ENCODE measurements at places on chromosomes 2 and 18.

- DNase-seq, result no peak
Observed at GRCh38 chr18:8260319-8260718, 348.9 kb upstream of the RAB12 start.

GRCh38 chr2:170155022-170155722 lies 22.8 kb upstream of the MYO3B start:
- DNase-seq, result no peak

GRCh38 chr18:34598120-34598635 lies 111.9 kb upstream of the DTNA start:
- DNase-seq, result no peak

GRCh38 chr2:225867071-225867470 lies 467.6 kb downstream of the NYAP2 start:
- DNase-seq, result no peak

GRCh38 chr2:106789185-106789584 lies 96.8 kb downstream of the ST6GAL2 start:
- DNase-seq, result no peak

DNA sequence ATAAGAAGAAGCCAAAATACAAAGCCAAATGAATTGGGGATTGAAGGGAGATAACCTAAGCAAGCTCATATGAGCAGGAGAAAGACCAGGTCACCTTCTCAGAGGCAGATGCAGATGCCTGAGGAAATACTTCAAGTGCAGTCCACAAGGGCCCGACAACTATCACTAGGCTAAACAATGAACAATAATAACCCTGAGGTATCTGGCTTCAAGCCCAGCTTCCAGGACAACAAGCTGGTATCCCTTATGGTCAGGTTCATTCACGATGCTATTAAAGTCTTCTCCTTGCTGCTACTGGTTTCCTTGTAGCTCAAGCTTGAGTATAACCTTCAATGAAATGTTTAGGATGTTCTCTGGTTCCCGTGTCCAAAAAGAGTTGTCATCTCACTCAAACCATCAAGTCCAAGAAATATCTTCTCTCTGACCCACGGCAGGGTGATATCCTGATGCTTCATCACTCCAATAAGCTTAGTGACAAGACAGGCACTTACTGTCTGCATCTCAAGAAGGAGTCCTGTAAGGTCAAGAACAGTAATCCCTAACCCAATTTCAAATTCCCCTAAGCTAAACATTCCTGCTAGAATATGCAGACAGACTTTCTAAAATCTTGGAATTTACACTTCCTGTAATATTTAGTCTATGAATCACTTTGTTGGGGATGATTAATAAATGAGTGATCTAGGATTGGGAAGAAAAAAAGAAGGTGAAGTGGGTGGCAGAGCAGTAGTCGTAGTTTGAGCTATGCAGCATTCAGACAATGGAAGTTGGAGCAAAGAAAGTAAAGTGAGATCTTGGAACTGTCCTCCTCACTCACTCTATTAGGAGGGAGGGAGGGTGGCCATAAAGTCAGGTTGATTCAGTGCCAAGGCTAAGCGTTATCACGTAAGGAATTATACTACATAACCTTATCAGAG lies 33.1 kb downstream of the CHN1 start:
- DNase-seq, result no peak

DNA sequence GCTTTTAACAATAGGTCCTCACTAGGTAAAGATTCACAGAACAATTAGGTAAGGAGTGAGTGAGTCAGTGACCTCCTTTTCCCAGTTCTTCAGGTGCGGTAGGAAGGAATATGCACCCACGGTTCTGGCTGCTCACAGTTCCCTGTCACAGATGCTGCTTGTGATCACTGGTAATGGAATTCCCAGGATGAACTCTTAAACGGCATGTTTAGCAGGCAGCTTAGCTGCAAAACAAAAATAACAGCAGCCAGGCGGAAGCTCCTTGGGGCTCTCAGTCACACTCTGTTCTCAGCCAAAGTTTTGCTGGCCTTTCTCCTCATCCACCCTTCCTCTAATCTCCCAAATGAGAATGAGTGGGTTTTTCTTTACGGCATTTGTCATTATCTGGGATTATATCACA lies 274.5 kb downstream of the MYT1L start:
- DNase-seq, result no peak

DNA sequence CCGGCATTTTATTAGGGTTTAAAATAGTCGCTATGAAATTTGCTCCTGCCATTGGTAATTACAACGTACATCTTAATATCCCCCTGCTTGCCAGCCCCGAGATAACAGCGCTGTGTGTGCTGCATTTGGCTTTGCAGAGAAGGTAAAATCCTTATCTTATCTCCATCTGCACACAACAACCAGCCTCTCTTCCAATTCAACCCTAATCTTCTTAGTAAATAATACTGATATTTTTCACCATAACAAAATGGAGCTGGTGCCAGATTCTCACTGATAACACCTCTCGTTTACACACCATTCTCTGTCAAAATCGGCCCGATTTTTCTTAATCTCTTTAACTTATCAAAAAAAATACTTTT lies 61.4 kb upstream of the SIX3 start:
- no peak for DNase-seq

GRCh38 chr18:6435731-6436130 lies 21.0 kb upstream of the L3MBTL4 start:
- DNase-seq, result no peak

GRCh38 chr2:2717406-2717805 lies 386.3 kb upstream of the MYT1L start:
- no peak for DNase-seq

- DNase-seq, result no peak
Observed at GRCh38 chr2:241230435-241230834, 42.0 kb downstream of the ANO7 start.

DNA sequence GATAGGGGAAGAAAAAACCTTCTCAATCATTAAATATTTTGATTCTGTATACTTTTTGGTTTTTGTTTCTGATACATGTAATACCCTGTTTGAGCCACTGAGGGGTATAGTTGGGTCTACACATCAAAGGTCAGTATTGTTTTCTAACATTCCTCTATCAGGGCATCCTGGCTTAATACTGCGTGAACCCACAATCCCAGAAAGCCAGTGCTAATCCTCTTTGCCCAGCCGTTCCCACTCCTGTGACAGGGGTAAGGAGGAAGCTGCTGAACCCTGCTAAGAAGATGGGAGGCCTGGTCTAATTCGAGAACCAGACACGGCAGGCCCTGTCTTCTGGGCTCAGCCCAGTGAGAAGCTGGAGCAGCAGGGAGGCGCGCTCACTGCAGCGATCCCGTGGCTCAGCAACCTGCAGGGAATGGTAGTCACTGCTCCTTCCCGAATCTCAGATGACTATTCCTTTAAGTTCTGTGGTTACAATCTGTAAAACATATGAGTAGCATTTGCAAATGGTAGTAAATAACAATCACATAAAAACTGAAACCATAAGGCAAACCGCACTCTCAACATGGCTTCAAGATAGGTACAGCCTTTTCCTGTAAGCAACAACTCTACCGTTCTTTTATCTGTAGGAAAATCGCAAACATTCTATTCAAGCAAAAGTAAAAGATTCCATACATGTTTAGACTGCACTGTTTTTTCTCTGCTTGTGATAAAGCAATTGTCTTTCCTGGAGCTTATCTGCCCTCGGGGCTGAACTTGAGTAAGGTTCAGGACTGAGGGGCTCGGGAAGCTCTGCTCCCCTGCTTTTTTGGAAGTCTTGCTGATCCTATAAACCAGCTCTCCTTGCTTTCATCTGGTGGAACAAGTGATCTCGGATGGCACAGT lies 87.0 kb downstream of the EPB41L3 start:
- no peak for DNase-seq

GRCh38 chr18:36496022-36496421 lies 198.5 kb downstream of the FHOD3 start:
- no peak for DNase-seq

- no peak for DNase-seq
Observed at GRCh38 chr18:683531-683930, 26.1 kb downstream of the TYMS start.

DNA sequence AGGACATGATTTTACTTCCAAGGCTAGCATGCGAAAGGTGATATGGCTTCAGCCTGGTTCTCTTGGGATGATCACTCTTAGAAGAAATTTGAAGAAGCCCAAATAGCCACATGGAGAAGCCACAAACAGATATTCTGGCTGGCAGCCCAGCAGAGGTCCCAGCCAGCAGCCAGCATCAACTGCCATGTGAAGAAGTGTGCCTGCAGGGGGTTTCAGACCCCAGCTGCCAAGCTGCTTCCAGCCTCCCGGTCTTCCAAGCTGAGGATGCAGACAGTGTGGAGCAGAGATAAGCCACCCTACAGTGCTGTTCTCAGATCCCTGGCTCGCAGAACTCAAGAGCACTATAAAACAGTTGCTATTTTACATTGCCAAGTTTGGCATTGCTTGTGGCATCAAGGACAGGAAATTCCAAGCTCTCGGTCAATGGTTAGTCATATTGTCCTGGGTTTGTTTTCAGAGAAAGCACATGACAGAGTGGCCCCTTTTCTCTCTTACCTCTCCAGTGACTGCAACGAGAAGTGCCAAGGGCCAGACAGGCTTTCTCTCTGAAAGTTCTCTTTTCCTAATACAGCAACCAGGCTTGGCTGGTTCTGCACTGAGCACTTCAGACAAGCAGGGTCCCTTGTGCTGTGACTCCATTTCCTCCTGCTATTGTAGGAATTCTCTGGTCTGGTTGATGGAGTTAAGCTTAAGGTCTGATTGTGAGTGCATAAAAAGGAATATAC lies 223.7 kb downstream of the ANKRD30B start:
- DNase-seq, result no peak

DNA sequence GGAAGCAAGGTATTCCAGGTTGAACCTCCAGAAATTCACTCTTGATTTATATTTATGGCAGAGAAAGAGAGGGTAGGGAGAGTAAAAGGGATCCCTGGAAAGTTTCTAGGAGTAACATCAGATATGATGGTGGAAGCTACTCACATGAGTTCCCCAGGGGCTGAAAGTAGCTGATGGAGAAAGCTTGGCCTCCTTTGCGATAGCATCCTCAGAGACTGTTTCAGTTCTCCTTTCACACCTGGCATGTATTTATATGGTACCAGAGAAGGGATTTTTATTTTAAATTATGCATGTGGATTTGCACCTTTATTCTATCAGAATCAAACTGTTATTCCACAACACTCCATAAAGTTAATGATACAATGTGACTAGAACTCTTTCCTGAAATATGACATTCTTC lies 126.3 kb upstream of the OSR1 start:
- no peak for DNase-seq
